Myocyte (in vitro differentiated cells): ENCODE measurements at places on chromosomes 16 and 17. TPM values are rescaled to one million over a fixed set of nuclear protein-coding genes. Genes with fewer than 3 reads are reported as not detected.
A peak's percentile ranks its signal among the peaks of the same experiment; 100 is the strongest.

- no peak for DNase-seq
Measured at GRCh38 chr16:56353054-56353921, 72.1 kb downstream of the AMFR start.

DNA sequence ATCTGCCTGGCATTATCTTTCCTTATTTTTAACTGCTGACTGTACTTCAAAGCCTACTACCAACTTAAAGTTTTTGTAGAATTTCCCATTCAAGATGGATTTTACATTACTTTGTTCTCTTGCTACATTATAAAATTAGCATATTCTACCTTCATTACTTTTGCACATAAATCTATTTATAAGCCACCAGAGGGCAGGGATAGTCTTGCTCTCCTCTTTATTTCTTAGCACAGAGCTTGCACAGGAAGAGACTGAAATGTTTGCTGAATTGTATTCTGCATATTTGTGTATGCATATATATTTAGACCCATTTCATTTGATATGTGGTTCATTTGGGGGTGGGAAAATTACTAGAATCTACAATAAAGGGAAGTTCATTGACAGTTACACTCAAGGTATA, 108.0 kb downstream of the SKAP1 start:
- DNase-seq, result peak; percentile 9

TMEM114 gene
- total RNA-seq, result not detected in 2 replicates

DNA sequence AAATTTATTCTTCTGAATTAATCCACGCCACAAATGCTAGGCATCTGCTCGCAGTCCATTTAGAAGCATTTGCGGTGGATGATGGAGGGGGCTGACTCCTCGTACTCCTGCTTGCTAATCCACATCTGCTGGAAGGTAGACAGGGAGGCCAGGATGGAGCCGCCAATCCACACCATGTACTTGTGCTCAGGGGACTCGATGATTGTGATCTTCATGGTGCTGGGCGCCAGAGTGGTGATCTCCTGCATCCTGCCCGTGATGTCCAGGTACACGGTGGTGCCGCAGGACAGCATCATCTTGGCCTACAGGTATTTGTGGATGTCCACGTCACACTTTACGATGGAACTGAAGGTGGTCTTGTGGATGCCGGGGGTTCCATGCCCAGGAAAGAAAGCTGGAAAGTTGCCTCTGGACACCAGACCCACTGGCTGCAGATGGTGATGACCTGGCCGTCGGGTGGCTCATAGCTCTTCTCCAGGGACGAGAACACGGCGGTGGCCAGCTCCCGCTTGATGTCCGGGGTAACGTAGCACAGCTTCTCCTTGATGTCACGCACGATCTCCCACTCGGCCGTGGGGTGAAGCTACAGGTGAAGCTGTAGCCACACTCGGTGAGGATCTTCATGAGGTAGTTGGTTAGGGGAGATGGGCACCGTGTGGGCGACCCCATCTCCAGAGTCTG, 7.5 kb upstream of the HEATR3 start:
- DNase-seq, result no peak

PARN gene
- 30.0 and 33.3 TPM in 2 replicates for total RNA-seq

DNA sequence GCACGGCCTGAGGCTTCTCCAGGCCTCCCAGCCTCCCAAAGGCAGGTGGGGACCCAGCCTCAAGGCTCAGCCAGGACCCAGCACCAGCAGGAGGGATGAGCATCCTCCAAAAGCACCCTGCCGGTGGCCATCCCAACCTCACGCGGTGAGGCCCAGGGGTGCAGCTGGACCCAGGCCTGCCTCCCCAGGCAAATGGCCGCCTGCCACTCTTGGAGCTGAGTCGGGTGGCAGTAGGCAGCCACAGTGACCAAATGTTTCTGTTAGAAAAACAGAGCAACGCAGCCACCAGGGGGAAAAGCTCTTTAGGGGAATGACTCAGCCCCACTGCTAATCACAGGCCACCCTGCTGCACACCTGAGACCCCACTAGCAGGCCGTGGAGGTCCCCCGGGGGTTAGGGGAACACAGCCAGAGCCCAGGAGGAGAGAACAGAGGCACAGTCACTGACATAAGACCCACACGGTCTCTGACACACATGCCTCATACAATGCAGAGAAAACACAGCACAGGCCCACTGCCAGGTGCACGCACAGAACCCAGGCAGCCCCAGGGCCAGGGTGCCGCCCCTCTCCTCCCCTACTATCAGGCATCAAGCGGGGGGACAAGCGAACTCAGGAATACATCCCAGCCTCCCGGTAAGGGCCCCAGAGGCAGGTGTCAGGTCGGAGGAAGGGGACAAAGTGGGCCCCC, 12.4 kb downstream of the BCAR1 start:
- DNase-seq, result no peak

MT4 gene
- not detected in 2 replicates for total RNA-seq

FA2H gene
- total RNA-seq, result not detected in 2 replicates

DNA sequence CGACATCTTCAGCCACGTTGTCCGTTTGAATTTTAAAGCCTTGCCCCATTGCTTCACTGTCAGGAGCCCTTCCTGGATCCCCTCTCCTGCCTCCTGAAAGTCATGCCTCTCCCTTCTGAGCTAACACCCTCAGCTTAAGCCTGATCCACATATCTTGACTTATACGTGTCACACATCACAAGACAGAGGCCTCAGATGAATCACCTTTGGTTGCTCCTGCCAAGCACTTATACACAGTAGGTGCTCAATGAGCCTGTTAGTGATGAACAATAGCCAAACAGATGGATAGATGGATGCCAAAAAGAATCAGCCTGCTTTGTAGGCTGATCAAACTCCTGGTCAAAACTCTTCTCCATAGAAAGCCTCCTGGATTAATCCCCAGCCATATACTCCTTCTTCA, 31.8 kb downstream of the PITPNM3 start:
- DNase-seq, result no peak

GRCh38 chr17:38656959-38657823, 17.6 kb downstream of the EPOP start:
- no peak for DNase-seq

CFAP97D1 gene
- total RNA-seq, result not detected in 2 replicates

DNA sequence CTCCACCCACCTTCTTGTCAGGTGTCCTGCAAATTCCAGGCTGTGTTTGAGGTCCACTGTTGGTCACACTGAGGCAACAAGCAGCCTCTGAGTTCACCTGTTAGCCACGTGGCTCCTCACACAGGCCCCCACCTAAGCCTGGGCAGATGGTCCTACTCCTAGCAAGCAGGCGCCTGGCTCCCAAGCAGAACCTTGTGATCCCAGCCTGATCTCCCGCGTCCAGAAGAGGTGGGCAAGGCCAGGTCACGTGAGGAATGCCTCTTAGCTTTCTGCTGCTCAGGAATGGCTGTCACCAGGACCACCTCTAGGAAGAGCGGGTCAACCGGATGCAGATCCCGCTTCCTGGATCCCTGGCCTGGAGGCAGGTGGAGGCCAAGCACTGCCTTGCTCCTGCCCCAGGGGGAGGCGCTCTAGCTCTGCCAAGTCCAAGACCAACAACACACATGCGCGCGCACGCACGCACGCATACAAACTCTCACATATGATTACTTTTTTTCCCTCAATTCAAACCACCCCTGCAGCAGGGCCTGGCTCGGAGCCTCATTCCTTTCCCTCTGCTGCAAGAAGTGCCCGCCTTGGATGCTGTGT, 9.5 kb downstream of the CYB561 start:
- DNase-seq, result no peak

GRCh38 chr17:28475151-28475900, 1.9 kb downstream of the SLC13A2 start:
- DNase-seq, result no peak

GRCh38 chr17:13024526-13025257, 6.9 kb upstream of the ELAC2 start:
- peak; percentile 75 for DNase-seq

- DNase-seq, result peak; percentile 32
Measured at GRCh38 chr17:3754458-3755334, 31.0 kb downstream of the HASPIN start.

KRT13 gene
- total RNA-seq, result not detected in 2 replicates

- DNase-seq, result no peak
Measured at GRCh38 chr17:61884864-61885263, 21.5 kb upstream of the BRIP1 start.

DNA sequence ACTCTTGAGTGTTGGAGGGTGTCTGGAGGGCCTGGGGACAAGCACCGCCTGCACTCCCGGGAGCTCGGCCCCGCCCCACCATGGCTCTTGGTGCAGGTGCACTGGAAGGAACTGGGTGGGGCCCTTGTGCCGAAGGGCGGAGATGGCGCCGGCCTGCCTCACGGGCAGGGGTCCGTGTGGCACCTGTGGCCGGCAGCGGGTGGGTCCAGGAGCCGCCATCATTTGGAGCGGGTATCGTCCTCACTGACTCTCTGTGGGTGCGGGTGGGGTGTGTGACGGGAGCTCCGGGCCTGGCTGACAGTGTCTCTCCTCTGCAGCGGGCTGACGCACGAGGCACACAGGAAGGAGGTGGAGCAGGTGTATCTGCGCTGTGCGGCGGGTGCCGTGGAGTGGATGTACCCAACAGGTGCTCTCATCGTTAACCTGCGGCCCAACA, 5.2 kb downstream of the METRNL start:
- DNase-seq, result no peak

GRCh38 chr16:71537643-71538042, 11.4 kb downstream of the CHST4 start:
- DNase-seq, result peak; percentile 45

DNA sequence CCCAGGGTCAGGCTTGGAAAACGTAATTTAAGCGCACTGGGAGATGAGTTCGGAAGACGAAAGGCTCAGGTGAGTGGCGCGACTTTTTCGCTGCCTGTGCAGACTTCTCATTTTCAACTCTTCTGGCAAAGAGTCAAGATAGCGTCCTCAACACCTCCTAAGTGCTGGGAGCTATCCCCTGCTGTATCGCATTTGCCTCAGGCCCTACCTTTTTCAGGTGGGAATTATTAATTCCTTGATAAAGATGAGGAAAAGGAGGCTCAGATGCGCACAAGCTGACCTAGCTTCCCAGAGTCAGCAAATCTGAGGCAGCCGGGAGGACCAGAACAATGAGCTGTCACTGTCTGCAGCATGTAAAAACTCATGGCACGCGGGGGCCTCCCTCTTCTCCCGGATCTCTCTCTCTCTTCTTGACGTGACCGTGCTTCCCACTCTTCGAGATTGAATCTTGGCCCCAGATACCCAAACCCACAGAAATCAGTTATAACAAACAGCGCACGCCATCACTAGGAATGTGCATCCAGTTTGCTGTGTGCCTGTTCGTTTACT, 512 bp upstream of the ADAMTS18 start:
- DNase-seq, result no peak

PRAC1 gene
- total RNA-seq, result not detected in 2 replicates

DNA sequence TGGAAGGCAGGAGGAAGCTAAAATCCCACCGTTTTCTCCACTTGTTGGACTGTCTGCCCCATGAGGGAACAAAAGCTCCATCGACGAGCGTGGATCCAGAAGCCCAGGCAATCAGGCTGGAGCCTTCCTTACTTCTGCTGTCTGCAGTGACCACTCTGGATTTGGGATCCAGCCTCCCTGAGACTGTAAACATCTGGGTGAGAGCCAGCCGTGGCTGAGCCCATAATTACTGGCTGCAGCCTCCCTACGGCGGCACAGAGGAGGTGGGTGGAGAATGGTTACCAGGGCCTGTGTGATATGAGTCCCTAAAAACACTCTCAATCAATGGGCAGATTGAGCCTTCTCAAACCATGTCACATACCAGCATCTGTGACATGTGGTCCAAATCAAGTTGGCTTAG, 158.2 kb downstream of the FOXL1 start:
- DNase-seq, result no peak

GRCh38 chr17:31412511-31412910, 21.0 kb downstream of the RAB11FIP4 start:
- DNase-seq, result no peak

GRCh38 chr17:81404558-81405165, 9.4 kb downstream of the BAHCC1 start:
- no peak for DNase-seq

DNA sequence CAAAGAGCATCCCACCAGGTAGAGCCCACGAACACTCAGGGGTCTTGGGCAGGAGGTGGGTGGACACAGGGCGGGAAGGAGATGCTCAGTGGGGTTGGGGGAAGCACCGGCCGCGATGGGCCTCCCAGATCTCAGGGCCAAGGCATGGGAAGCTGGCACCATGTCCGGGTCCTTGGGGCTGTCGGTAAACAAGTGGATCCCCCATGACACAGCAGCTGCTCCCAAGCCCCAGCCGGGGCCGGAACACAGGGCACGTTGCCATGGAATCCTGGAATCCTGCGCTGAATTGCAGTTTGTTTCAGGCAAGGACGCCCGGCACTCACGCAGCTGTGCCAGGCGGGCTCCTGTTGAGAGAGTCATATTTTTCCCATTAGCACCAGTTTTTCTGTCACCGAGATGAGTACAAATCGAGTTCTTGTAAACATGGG, 23.0 kb upstream of the CHMP6 start:
- DNase-seq, result peak; percentile 92

PRSS21 gene
- total RNA-seq, result not detected in 2 replicates

DNA sequence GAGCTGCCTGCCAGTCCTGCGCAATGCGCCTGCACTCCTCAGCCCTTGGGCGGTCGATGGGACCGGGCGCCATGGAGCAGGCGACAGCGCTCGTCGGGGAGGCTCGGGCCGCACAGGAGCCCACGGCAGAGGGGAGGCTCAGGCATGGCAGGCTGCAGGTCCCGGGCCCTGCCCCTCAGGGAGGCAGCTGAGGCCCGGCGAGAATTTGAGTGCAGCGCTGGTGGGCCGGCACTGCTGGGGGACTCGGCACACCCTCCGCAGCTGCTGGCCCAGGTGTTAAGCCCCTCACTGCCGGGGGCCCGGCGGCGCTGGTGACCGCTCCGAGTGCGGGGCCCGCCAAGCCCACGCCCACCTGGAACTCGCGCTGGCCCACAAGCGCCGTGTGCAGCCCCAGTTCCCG, 13.6 kb upstream of the FADS6 start:
- no peak for DNase-seq

DNA sequence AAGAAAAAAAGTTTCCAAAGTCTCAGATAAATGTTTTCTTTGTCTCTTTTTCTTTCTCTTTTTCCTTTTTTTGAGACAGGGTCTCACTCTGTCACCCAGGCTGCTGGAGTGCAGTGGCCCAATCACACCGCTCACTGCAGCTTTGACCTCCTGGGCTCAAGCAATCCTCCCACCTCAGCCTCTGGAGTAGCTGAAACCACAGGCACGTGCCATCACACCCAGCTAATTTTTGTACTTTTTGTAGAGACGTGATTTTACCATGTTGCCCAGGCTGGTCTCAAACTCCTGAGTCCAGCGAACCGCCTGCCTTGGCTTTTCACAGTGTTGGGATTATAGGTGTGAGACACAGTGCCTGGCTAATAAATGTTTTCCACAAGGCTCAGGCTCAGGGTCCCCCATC, 53.3 kb upstream of the KSR1 start:
- DNase-seq, result no peak

HBA1 gene
- total RNA-seq, result 0.83 TPM in 1 of 2 replicates, not detected in the other

DNA sequence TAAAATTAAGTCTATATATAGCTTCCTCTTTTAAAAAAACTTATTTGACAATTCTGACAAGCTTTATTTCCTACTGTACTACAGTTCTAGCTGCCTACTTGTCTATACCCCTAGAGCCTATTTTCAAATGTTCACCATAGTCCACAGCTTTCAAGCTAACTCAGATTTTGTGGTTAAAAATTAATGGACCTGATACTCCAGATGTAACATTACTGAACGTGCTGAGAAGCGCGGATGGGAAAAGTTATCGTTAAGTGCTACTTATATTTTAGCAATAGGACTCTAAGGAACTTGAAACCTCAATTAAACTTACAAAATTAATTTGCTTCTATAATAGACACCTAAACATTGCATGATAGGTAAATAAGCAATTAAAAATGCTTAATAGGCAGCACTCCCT, 31.2 kb downstream of the GNA13 start:
- no peak for DNase-seq
